Aorta (tissue), 5 donors: ENCODE measurements at places on chromosomes 2 and 18. TPM values are rescaled to one million over a fixed set of nuclear protein-coding genes. Genes with fewer than 3 reads are reported as not detected.

Gene NEU4
- 6.4 TPM for polyA plus RNA-seq

Gene ANKRD30BL
- not detected for polyA plus RNA-seq

Gene TGOLN2
- polyA plus RNA-seq, result 58.5 TPM

Gene PCARE
- polyA plus RNA-seq, result not detected

Gene RNF125
- 0.05 TPM for polyA plus RNA-seq
